Left ventricle myocardium superior (tissue), 1 donor: ENCODE measurements at places on chromosomes 7 and 10. TPM values are rescaled to one million over a fixed set of nuclear protein-coding genes. Genes with fewer than 3 reads are reported as not detected.

The SMKR1 gene
- total RNA-seq, result not detected

GRCh38 chr7:15937571-15937970 lies 251.1 kb upstream of the MEOX2 start:
- no peak for DNase-seq

DNA sequence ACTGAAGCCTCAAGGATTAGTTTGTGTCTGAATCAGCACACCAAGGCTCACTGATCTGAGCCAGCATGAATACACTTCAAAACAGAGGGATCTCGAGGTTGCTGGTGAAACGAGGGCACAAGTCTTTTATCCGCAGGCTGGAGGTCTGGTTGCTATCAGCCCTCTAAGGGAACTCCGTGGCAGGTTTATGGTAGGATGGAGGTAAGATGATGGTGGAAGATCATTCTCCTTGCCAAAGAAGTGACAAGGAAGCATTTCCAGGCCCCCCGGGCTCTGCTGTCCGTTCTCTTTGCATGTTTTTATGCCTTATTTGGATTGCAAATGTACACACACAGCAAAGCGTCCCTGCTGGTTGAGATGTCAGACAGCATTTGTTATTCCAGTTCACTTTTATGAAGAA lies 268.3 kb downstream of the ARHGAP12 start:
- DNase-seq, result no peak

GRCh38 chr7:45909561-45909960 lies 11.5 kb downstream of the IGFBP3 start:
- DNase-seq, result no peak

The C1QL3 gene
- total RNA-seq, result not detected

The TAC1 gene
- total RNA-seq, result not detected

DNA sequence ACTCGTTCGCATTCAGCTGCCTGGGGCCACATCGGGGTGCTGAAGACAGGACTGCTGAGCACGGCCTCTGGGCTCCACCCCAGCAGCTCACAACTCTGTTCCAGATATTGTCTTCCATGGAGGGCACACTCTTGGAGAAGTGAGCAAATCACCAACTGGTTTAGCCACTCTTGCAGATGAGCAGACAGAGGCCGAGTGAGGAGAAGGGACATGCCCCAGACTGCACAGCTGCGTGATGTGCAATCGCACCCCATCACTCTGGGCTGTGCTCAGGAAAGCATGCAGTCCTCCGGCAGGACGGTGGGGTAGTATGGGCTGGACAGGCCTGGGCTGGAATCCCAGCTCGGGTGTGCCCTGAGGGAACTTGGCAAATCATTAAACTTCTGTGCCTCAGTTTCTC lies 111.6 kb downstream of the FAM53B start:
- DNase-seq, result peak; percentile 19

The RNF32 gene
- total RNA-seq, result not detected

- no peak for DNase-seq
These were observed 89.9 kb upstream of the BTBD16 start for GRCh38 chr10:122181041-122181732.
